ENCODE measurements at places on chromosomes 7 and 10.

GRCh38 chr10:101029520-101030295 lies 1.2 kb downstream of the PDZD7 start:
- no peak for DNase-seq

GRCh38 chr7:40221836-40222235 lies 87.0 kb downstream of the SUGCT start:
- no peak for DNase-seq

GRCh38 chr7:132256721-132257212 lies 319.5 kb downstream of the PLXNA4 start:
- DNase-seq: no peak

DNA sequence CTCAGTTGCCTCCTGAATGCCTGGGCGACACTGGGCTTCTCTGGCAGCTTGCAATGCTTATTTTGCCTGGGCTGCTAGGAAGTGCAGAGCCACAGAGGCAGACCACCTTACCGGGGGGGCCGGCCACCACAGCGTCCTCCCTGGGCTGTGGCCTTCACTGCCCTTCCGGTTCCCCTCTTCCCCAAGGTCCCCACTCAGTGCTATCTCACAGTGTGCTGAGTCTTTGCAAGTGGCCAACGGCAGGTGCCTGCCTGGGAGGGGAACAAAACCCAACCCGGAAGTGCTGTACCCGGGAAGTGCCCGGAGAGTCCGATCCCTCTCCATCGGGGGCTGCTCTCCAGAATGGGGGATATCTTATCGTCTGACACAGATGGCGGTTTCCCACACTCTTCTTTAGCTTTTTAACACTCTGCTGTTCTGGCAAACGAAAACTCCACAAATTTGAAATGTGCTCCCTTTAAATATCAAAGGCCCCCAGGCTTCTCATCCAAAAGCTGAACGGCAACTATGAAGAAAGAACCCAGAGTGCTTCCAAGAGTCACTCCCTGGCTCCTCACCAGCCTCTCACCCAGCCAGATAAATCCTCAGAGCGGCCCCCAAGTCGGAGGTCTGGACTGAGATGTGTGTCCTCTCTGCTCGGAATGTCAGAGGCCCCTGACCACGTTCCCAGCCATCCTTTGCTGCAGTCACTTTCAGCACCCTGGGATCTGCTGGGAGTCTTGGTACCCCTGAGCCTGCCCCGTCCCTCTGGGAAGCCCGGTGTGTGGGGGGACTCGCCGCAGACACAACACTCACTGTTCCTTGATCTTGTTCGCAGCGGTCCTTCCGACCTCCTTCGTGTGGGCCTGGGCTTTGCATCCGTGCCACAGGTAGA lies 165.1 kb downstream of the SVIL start:
- DNase-seq: no peak

DNA sequence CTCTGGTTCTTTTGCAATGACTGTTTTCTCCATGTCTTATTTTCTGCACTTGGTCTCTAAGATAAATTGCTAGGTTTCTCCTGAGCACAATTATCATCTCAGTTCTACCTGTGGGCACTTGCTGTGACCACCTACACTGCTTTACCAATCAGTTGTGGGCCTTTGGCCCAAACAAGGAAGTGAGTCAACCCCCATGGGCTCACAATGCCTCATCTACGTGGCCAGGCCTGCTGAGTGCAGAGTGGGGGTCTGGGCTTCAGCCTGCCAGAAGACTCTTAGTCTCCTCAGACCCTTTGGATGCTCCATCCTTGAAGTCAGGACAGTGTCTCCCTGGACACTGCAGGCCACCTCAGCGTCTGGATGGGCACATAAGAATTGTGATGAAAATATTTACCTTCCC lies 20.3 kb downstream of the SCART1 start:
- DNase-seq: no peak

DNA sequence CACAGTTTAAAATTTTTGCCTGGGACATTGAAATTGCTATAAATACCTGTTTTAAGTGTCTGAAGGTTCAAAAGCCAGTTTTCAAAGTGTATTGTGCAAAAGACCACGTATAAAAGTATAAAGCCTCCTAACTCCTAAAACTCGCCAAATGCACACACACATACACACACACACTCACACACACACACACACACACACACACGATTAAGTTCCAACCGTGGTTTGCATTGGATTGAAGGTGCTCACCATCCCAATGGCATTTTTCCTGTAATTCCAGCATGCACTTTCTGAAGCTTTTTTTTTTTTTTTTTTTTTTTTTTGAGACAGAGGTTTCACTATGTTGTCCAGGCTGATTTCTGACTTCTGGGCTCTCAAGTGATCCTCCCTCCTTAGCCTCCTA lies 2.8 kb upstream of the RGS10 start:
- no peak for DNase-seq

DNA sequence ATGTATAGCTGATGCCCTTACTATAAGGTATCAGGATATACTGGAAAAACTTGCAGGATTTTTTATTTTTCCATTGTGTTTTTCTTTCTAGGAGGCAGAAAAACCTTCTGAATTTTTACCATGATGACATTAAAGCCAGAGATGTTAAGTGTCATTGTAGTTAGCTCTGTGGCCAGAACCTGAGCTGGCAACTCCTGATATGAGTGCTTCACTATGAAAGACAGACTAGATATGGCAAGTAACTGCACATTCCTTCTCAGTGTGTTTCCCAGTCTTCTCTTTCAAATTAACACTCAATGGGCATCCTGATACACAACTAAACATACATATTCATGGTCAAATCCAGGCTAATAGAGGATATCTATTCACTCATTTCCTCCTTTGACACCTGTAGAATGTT lies 166.2 kb downstream of the CTTNBP2 start:
- DNase-seq: no peak

DNA sequence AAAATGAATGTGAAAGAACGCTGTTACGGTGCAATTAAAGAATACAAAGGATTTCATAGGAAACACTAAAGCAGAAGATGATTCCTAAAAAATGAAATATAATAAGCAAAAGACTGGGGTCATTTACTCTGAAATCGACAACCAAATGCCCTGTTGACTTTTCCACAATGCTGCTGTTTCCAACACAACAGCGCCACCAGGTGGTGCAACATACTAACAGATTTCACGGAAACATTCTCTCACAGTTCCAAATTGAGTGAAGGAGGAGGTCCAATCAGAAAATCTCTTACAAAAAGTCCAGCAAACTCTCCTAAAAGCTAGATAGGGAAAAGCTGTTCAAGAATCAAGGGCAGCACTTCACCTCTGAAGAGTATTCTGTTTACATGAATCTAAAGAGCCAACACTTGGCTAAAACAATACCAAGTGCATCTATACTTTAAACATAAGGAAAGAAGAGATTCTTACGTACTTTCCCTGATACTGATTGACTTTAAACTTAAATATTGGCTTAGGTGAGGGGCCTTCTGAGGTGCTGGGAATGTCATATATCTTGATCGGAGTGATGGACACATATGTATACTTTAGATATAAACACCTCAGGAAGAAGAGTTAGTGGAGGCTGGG lies 55.9 kb downstream of the UPF2 start:
- DNase-seq: peak; percentile 88

DNA sequence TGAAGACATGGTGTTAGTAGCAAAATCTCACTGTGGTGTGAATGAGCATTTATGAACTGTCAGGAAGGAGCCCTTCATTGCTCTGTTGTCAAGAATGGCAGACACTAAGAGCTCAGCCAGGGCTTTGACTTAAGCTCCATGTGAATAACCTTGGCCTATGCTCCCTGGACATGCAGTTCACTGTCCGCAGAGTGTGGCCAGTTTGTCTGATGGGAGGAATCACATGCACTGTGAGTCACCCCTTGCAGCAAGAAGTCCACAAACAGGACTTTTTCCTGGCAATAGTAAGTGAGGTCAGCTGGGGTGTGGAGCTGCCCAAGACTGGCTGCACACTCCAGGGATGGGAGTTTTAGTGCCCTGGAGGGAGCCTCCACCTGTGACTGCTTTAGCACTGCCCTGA lies 49.5 kb downstream of the ZNF37A start:
- no peak for DNase-seq

DNA sequence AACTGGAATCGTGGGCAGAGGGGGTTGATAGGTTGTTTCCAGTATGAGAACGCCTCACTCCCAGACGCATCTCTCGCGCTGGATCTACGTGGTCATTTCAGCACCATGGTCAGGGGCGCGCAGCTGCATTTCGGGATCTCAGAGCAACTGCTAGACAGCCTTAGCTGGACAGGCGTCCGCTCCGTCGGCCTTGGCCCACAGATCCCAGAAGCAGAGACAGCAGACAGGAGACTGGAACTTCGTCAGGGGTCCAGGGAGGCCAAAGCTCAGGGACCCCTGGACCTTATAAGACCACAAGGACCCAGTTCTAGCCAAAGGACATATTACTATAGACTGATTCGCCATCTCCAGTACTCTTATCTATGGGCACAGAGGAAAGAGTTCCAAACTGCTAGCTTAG lies 5.3 kb downstream of the NEUROG3 start:
- DNase-seq: peak; percentile 65

DNA sequence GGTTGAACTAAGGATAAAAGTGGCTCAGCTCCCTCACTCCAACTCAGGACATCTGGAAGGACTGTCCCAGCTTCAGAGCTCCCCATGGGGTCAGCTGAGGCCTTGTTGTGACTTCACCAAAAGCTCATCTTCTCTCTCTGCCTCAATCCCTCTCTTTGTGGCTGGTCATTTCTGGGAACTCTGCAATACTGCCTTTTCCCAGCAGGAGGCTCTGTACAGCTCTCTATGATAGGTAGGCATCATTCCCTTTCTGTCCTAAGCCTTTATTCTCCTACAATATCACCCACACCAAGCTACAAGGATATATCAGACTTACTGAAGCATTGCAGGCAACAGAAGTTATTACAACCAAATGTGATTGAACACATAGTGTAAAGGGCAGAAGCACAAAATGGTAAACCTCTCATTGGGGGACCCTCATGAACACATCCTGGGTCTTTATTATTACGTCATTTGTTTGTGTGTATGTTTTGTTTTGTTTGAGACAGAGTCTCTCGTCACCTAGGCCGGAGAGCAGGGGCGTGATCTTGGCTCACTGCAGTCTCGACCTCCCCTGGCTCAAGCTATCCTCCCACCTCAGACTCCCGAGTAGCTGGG lies 36.7 kb upstream of the PRPS1L1 start:
- DNase-seq: peak; percentile 39

DNA sequence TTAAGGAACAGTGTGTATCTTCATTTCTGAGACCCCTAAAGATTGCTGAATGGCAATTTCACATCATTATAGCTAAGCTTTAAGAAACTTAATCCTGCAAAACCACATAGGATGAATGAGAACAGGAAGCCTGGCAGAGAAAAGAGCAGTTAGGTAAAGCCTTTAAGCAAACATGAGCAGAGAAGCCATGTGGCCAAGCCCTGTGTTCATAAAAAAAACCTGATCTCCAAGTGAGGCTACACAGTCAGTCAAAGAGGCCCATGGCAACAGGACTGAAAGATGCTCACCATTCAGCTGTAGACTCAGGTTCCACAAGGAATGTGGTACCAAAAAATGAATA lies 9.3 kb downstream of the LIPA start:
- DNase-seq: no peak

- DNase-seq: no peak
These were observed 4.9 kb upstream of the FOXP2 start for GRCh38 chr7:114409750-114410149.

DNA sequence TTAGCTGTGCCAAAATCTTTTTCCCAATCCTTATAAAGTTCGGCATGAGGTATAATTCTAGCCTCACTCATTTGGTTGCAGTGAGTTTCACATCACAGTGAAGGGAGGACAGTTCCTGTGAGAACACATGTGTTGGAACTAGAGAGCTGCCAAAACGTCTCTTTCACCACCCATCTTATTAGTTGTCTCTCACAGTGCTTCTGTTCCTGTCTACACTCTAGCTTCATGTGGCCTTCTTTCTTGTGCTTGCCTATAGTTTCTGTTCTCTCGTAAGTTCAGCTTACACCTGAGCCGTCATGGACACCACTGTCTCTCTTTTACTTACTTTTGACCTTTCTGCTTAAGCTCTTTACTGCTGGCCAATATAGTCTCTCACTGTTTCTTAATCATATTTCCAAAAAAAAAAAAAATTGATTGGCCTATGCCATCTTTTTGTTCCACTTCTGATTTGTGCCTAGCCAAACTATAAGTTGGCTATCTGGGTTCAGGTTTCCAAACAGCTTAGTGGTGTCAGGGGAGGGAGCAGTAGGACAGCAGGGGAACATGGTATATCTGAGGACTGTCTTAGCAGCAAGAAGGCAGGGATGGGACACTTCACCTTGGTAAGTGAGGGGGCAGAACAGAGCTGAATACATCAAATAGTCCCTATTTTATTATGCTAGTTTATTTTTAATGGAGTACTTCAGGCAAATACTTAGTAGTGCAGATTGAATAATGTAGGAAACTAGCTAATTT lies 38.0 kb downstream of the ZNRF2 start:
- DNase-seq: peak; percentile 16

GRCh38 chr10:29199339-29199738 lies 89.5 kb upstream of the LYZL1 start:
- no peak for DNase-seq

- peak; percentile 70 for DNase-seq
These were observed 14.8 kb downstream of the NPS start for GRCh38 chr10:127563718-127564553.

GRCh38 chr10:43981696-43982095 lies 333.0 kb upstream of the ZNF32 start:
- no peak for DNase-seq

- no peak for DNase-seq
These were observed 47.3 kb upstream of the CNPY1 start for GRCh38 chr7:155593461-155594162.

- DNase-seq: no peak
These were observed 62.1 kb downstream of the INPP5A start for GRCh38 chr10:132599732-132600131.

GRCh38 chr7:19491821-19492452 lies 216.9 kb downstream of the POLR1F start:
- DNase-seq: peak; percentile 23

DNA sequence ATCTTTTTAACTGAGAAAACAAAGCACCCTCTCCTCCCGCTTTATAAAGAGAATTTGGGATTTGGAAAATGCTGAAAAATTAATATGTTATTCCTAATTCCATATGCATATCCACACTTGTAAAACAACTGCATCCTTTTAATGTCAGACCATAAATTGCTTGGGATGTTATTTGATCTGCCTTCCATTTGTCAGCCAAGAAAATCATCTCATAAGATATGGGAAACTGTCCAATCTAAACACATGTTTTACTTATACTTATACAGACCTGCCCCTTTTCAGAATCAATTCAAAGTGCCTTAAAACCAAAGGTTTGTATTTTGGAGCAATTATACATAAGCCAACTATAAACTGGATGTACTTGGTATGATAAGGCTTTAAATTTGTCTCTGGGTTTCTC lies 595.5 kb upstream of the PFKP start:
- no peak for DNase-seq
